ENCODE measurements at places on chromosomes 12 and 14.

GRCh38 chr14:95226801-95227200 lies 69.5 kb upstream of the DICER1 start:
- no peak for DNase-seq

DNA sequence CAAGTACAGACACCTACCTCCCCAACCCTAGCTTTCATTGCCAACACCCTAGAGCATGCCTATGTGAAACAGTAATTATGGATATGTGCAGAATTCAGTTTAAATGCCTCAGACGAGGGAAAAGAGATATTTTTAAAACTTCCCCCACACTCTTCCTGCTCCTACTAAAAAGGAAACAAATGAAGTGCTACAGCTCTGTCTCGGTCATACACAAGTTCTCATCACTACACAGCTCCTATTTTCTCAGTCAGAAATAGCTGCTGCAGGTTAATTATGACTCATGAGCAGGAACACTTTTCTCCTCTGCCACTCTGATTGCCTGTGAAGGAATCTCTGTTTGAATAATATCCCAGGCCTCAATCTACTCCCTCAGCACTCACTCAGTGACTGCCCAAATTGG lies 703.6 kb upstream of the FLRT2 start:
- DNase-seq, result no peak

- DNase-seq, result no peak
These were observed 37.5 kb upstream of the PTGR2 start for GRCh38 chr14:73814153-73814552.

DNA sequence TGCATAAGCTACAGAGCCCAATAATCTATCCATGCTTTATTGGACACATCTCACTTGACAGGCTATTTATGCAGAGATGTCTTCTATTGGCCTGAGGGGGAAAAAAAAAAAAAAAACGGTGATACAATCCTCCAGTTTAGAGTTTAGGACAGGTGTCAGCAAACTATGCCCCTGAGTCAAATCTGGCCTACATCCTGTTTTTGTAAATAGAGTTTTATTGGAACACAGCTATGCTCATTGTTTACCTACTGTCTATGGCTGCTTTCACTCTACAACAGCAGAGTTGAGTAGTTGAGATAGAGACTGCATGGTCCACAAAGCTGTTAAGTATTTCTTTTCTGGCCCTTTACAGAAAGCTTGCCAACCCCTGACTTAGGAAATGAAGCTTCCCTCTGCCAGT lies 403.1 kb downstream of the C12orf75 start:
- DNase-seq, result no peak

GRCh38 chr12:11732023-11732422 lies 82.5 kb downstream of the ETV6 start:
- no peak for DNase-seq

DNA sequence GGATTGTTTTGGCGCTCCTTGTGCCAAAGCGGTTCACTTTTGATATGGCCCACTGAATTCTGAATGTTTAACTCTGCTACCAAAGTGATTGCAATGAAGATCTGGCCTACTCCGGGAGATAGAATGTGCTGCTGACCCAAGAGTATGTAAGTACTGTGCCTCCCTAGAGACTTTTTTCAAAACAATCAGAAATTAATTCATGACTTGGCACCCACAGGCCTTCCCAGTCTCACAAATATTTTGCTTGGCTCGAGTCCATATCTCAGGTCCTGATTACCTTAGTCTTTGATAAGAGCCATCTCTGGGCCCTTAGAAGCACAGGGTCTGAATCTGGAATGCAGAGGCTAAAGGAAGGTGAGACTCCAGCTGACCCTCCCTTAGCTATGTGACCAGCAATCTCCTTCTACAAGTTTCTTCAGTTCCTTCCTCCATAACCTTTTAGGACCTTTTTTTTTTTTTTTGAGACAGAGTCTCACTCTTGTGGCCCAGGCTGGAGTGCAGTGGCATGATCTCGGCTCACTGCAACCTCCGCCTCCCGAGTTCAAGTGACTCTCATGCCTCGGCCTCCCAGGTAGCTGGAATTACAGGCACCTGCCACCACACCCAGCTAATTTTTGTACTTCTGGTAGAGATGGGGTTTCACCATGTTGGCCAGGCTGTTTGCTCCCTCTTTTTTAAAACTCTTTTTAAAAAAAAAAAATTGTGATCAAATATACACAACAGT lies 49.5 kb upstream of the METAP2 start:
- DNase-seq, result no peak

GRCh38 chr14:89575386-89576061 lies 158.5 kb upstream of the FOXN3 start:
- DNase-seq, result no peak

DNA sequence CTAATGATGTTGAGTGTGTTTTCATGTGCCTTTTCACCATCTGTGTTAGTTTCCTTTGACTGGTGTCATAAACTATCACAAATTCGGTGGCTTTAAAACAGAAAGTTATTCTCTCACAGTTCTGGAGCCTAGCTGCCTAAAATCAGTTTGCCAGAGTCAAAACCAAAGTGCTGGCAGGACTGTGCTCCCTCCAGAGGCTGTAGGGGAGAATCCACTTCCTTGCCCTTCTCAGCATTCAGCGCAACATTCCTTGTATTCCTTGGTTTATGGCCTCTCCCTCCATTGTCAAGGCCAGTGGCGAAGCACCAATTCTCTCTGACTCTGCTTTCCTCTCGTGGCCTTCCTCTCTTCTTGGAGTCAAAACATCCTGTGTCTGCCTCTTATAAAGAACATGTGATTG lies 174.2 kb upstream of the PDE3A start:
- DNase-seq, result no peak

DNA sequence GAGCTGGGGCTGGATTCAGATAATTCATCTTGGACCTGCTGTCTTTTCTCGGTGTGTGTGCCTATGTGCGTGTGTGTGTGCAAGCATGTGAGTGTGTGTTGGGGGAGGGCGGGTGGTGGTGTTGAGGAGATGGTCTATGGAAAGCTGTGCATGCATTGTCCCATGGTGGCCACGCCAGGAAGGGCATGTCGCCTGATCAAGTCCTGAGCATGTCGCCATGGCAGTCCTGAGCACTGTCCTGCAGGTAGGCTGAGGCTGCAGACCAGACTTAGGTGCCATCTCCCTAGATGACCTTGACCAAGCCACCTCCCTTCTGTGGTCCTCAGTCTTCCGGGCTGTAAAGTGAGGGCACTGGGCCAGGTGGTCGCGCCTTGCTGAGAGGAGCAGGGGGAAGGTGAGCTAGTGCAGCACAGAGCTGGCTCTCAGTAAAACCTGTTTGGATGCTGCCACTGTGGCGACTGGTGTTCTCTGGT lies 81.4 kb downstream of the PAPOLA start:
- no peak for DNase-seq

GRCh38 chr12:54977857-54978256 lies 6.7 kb downstream of the TESPA1 start:
- DNase-seq, result no peak

- DNase-seq, result no peak
These were observed 98.6 kb downstream of the IRF2BPL start for GRCh38 chr14:76929927-76930326.

DNA sequence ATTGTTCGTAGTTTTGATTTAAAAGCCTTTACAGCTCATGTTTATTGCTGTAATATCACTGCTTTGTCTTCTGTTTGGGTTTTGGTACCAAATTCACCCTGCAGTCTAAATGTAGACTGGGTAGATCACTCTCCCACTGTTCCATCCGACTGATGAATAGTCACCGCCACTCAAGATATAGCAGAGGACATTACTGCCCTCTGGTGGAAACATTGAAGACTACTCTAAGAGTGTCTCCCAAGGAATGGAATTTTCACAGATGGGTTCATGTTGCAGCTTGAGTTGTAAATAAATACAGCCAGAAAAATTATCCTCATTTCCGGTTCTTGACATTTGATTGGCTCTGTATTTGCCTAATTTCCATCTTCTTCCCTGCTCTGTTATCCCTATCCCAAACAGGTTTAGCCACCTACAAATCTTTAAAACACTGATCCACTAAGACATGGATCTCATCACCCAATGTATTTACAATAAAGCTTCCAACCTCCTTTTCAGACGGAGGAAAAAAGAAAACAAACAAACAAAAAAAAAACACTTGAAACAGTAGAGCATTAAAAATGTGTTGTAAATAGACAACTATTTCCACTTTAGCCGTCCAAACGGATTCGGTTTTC lies 198.3 kb upstream of the CPNE8 start:
- DNase-seq, result peak; percentile 22

GRCh38 chr12:107406932-107407331 lies 278.7 kb upstream of the PWP1 start:
- DNase-seq, result no peak

- no peak for DNase-seq
These were observed 1089.1 kb downstream of the TRHDE start for GRCh38 chr12:73361156-73361863.

DNA sequence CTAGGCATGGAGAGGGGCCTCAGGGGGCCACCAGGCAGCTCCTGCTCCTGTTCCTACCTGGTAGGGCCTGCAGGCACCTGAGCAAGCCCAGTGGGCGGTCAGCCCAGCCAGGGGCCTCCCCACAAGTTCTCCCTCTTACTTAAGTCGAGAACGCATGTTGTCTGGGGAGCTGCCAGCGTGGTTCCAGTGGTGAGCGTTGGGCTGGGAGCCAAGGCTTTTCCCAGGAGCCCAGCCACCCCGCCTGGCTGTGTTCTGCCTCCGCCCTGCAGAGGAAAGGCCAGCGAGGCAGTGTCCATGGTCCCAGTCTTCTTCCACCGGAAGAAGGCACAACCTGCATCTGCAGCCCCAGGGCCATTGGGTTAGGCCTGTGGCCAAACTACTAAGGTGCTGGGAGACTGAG lies 1.4 kb downstream of the C14orf180 start:
- no peak for DNase-seq

DNA sequence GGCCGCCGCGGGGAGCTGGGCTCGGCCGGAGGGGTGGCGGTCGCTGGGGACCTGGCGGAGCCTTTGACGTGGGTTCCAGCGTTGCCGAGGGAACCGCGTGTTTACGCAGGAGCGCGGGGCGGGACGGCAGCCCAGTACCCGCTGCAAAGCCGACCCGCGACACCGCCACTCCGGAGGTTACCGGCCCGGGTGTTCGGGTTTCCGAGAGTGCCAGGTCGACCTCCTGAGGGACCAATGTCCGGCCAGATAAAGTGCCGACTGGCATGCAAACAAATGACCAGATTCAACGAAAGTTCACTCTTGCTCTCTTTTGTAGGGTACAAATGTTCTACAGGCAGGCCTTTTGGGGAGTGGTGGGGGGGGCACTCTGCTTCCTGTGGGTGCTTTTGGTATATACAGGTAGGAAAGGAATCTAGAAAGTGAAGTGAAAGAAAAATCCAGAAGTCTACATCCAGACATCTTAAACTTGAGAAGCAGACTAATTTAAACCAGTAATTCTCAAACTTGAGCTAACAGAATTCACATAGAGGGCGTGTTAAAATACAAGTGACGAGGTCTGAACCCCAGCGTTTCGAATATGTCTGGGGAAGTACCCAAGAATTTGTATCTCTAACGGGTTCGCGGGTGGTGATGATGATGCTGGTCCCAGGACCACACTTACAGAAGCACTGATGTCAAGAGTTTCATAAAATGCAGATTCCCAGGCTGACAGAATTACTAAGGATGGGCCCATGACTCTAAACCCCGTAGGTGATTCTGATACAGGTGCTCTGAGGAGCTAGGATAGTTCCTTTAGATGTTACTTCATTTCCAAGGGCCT lies at the start of gene GPR135:
Gene GPR135, minus strand, starts transcription at position 65 of the 820 bp plus-strand sequence. CDS start 154 bp downstream, outside the sequence.
- DNase-seq, result no peak

DNA sequence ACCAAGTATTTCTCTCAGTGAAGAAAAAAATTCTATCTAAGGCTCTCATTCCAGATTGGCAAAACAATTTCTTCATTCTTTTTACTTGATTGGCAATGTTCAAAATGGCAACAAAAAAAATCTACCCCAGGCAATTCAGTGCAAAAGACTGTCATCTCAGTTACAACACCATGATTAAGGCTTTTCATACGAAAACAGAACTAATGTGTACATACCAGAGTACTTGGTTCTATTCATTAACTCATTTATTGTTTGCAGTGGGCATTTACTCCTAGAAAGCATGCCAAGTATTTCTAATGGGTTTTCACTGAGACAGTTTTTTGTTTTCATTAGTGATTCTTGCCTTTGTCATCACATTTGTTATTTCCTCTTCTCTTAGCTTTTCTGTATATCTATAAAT lies 33.0 kb downstream of the DBX2 start:
- no peak for DNase-seq

DNA sequence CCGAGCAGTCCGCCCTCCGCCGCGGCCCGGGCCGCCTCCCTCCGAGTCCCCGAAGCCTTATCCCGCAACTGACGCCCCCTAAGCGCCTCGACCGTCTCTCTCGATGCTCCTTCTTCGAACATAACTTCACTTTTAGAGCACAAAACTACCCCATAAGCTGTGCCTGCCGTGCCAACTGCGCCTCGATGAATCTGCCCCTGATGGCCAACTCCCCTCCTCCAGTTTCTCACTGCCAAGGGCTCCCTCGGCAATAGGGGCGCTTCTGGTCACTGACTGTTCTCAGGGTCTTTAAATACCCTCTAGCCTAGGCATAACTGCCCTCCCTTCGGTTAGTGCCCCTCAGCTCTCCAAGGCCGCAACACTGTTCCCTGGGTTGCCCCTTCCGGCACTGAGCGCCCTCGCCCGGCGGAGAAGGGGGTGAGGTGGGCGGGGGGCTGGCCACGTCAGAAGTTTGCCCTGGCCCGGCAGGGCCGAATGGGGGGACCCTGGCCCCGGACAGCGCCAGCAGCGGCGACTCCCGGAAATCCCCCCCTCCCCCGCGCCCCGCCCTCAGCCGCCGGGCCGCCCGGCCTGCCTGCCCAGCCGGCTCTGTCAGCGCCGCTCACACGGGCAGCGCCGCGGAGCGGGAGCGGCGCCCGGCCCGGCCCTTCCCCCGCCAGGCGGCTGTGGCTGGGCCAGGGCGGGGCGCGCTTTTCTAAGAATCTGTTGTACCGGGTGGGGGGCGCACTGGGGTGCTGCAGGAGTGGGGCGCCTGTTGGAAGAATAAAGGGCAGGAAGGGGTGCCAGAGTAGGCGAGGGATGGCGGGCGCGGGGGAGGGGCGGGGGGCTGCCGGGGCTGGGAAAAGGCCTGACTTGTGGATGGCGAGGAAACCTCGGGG lies 10.6 kb downstream of the RARG start:
- peak; percentile 37 for DNase-seq

DNA sequence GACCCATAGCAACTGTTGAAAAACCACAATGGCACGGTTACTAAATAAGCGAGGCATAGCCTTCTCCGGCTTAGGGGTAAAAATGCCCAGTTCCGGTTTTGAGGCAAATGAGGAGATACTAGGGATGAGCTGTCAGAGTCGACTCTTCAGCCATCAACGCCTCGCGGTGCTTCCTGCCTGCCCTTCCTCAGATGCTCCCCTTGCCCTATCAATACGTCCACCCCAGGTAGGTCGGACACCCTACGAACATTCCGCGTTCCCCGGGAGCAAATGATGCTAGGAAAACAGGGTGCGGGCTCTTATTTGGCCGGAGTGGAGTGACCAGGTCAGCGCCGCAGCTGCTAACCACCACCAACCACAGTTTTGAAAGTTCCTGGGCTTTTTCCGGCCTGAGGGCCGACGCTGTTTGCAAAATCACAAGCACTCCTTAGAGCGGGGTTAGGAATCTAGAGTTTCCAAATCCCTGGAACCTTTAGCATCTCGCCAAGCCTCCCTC lies 1.2 kb downstream of the SRSF9 start:
- peak; percentile 6 for DNase-seq
